ENCODE measurements at places on chromosomes 11 and 22.

- H3K27ac ChIP-seq: peak overlapping the region; percentile 87
- H3K27me3 ChIP-seq: no peaks in the 10 kb centered on the region
- H3K36me3 ChIP-seq: peaks cover 7% of the 10 kb centered on the region
- DNase-seq: peak; percentile 56
- H3K4me1 ChIP-seq: peaks cover 45% of the 10 kb centered on the region
- H3K4me3 ChIP-seq: peak overlapping the region; percentile 70
These were observed 539 bp downstream of the EIF4ENIF1 start for GRCh38 chr22:31488988-31489617.

GRCh38 chr11:94332814-94333213, 28.4 kb downstream of the IZUMO1R start:
- no peaks in the 10 kb centered on the region for H3K27me3 ChIP-seq
- no peaks in the 10 kb centered on the region for H3K4me1 ChIP-seq
- H3K4me3 ChIP-seq: no peak overlapping the region
- no peak for DNase-seq
- H3K27ac ChIP-seq: no peak overlapping the region
- no peaks in the 10 kb centered on the region for H3K36me3 ChIP-seq

- H3K36me3 ChIP-seq: no peaks in the 10 kb centered on the region
- no peak overlapping the region for H3K4me3 ChIP-seq
- H3K4me1 ChIP-seq: no peaks in the 10 kb centered on the region
- H3K27ac ChIP-seq: no peak overlapping the region
- no peak for DNase-seq
- no peaks in the 10 kb centered on the region for H3K27me3 ChIP-seq
These were observed 89.3 kb upstream of the AMOTL1 start for GRCh38 chr11:94678901-94679300.

DNA sequence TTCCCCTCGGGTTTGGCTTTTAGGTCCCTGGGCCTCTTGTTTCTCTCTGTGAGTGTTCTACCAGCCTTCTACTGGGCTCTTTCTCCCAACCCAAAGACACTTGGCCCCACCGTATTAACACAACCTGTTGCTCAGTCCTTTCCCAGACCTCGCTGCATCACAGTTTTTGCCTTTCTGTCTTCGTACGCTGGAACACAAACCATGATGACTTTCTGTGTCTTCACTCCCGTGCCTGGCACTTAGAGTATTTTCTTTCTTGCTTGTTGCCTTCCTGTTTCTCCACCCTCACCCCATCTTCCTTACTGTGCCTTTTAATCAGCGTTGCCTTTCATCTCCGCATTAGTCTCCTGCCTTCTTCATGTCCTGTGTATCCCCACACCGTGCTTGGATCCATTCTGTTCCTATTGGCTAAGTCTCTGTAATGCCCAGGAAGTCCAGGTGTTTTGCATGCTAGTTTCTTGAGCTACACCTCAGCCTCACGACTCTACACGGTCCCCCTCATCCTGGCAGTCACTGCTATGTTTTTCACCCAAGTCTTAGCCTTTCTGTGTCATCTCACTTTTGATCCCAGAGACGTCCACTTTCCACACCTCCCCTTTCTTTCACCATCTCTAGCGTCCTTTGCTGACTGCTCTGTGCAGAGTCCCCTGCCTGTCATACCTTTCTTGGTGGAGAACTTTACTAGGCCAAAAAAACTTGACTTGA, 1.6 kb downstream of the MARK2 start:
- H3K4me3 ChIP-seq: peak overlapping the region; percentile 87
- peaks cover 19% of the 10 kb centered on the region for H3K36me3 ChIP-seq
- H3K27me3 ChIP-seq: no peaks in the 10 kb centered on the region

DNA sequence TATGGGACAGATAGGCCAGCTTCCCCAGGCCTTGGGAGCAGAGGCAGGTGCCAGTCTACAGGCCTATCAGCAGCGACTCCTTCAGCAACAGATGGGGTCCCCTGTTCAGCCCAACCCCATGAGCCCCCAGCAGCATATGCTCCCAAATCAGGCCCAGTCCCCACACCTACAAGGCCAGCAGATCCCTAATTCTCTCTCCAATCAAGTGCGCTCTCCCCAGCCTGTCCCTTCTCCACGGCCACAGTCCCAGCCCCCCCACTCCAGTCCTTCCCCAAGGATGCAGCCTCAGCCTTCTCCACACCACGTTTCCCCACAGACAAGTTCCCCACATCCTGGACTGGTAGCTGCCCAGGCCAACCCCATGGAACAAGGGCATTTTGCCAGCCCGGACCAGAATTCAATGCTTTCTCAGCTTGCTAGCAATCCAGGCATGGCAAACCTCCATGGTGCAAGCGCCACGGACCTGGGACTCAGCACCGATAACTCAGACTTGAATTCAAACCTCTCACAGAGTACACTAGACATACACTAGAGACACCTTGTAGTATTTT, 26.6 kb upstream of the L3MBTL2 start:
- no peaks in the 10 kb centered on the region for H3K4me1 ChIP-seq
- H3K27ac ChIP-seq: no peak overlapping the region
- no peak overlapping the region for H3K4me3 ChIP-seq

DNA sequence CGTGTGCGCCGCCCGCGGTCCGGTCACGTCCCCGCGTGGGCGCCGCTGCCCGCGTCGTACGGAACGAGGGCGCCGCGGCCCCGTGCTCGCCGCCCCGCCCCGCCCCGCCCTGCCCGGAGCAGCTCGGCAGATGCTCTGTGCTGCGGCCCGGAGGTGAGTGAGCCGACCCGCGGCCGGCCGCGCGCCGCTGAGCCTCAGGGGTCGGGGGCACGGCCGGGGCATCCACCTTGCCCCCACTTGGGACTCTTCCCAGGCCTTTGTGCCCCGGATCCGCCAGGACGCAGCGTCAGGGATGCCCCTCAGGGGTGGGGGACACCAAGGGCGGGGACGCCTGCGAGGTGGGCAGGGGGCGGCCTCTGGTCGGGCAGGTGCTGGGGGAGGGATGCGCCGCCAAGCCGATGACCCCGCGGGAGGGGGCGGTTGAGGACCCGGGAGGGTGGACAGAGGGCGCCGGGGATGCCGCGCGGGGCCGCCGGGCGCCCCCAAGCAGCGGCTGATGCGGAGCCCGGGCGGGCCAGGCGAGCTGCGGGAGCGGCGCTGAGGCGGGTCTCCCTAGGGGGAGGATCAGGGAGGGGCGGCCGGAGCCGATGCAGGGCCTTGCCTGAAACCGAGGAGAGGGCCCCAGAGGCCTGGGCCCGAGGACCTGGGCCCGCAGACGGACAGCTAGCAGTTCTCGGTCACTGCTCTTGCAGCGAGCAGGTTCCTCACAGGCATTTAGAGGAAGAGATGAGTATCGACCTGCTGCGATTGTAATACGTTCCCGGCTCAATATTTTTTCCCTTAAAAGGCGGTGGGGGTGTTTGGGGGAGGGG, at the start of gene GNAZ:
Gene GNAZ, plus strand, starts transcription at position 102 of the 812 bp plus-strand sequence. CDS start 25,177 bp downstream, outside the sequence.
- no peaks in the 10 kb centered on the region for H3K36me3 ChIP-seq
- H3K4me3 ChIP-seq: peak within 1 kb of the TSS; percentile 52
- H3K27ac ChIP-seq: peak within 1 kb of the TSS; percentile 52
- peaks cover 3% of the 10 kb centered on the region for H3K27me3 ChIP-seq
- peak; percentile 27 for DNase-seq
- peaks cover 11% of the 10 kb centered on the region for H3K4me1 ChIP-seq
